Activated naive CD8-positive, alpha-beta T cell treated with anti-CD3 and anti-CD28 coated beads, Interleukin-2, amount 10 ng/mL, durations not matched to agents 7 days and 5 days (primary cell): ENCODE measurements at places on chromosomes 13 and 19.

DNA sequence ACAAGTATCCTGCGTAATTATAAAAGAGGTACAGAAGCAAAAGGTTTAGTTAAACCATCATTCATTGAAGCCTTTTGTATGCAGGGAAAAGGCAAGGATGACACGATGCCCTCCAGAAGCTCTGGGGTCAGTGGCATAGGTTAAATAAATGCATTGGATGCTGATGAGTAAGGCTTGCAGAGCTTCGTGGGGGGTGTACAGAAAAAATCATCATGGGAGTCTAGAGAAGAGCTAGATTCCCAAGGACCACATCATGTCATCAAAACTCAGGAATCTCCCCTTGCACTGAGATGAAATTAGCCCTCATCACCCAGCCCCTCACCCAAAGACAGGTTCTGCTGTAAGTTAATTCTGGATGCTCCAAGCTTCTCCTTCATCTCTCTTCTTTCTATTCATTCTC, 8.3 kb downstream of the FPR1 start:
- DNase-seq: no peak

DNA sequence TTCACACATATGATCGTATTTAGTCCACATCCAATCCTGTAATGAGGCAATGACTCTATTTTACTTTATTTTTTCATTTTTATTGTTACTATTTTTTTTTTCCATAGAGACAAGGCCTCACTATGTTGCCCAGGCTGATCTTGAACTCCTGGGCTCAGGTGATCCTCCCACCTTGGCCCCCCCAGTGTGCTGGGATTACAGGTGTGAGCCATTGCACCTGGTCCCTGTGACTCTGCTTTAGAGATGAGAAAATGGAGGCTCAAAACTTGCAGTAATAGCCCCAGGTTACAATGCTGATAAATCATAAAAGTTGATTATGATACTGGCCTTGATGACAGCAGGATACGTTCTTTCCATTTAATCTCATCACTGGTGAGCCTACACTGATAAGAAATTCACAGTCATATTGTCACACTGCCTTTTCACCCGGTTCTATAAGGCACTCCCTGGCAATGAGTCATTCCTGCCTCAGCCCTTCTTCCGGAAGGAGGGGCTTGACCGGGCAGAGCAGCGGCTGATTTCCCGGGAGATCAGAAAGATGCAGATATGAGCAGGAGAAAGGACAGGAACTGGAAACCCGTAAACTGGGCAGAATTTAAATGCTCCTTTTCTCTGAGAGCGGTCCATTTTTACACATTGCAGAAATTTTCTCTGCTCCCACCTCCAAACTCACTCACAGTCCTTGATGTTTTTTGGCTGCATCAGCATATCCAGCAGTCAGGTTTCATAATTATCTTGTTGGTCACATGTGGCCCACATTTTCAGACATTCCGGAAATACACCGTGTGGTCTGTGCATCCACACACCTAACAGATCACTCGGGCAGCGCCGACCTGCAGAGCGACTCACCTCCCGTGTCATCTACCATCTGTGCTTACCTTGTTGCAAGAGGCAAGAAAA, 616.4 kb downstream of the EFNB2 start:
- no peak for DNase-seq

- DNase-seq: no peak
Measured at GRCh38 chr19:47661161-47661560, 52.1 kb upstream of the EHD2 start.

DNA sequence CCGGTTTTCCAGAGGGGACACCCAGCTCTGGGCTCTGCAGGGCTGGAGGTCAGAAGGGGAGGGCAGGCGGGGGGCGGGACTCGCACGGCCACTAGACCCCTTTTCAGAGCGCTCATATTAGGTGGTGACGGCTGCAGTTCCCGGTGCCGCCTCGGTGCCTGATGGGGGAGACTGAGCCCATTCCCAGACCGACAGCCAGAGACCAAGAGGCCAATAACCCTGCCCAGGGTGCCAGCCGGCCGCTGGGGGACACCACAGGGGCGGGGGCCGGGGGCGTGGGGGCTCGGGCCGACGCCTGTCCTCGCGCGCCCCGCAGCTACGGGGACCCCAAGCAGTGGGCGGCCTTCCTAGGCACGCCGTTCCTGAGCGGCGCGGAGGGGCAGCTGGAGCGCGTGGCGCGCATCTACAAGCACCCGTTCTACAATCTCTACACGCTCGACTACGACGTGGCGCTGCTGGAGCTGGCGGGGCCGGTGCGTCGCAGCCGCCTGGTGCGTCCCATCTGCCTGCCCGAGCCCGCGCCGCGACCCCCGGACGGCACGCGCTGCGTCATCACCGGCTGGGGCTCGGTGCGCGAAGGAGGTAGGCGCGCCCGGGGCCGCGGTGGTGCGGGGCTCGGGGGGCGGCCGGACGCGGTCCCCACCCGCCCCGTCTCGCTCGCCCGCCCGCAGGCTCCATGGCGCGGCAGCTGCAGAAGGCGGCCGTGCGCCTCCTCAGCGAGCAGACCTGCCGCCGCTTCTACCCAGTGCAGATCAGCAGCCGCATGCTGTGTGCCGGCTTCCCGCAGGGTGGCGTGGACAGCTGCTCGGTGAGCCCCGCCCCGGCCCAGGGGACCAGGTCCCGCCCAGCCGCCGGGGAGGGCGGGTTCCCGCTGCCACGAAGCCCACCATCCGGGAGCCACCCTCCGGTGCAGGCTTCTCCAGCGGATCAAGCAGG, 2.4 kb downstream of the TIMM13 start:
- no peak for DNase-seq

DNA sequence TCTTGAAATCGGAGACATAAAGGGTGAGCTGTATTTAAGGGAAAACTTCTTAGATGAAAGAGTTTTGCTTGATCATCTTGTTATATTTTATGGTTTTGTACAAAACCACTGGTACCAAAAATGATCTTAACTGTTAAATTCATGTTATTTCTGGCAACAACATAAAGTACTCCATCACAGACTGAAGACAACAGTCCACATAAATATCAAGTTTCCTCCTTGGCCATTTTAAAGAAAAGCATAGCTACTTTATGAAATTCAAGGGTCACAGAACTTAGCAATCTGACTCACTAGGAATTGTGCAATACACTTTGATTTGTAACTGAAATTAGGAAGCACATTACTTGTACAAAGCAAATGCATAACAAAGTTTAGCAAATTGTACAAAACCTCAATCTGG, 66.3 kb downstream of the TBC1D4 start:
- no peak for DNase-seq

DNA sequence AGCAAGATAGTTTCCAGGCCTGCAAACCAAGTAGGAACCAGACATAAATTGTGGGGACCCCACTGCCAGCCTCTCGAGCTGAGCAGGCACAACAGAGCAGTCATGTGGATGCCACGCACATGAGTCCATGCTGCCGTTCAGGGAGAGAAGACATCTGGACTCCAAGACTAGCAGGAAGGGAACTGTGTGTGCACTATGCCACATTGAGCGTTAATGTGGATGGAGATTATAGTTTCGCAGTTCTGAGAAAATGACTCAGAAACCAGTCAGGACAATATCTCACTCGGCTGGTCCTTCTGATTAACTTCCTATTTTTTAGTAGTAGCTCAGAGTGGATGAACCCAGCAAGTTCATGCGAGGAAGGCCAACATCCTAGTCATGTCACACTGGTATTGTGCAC, 124.9 kb downstream of the CRYL1 start:
- no peak for DNase-seq

DNA sequence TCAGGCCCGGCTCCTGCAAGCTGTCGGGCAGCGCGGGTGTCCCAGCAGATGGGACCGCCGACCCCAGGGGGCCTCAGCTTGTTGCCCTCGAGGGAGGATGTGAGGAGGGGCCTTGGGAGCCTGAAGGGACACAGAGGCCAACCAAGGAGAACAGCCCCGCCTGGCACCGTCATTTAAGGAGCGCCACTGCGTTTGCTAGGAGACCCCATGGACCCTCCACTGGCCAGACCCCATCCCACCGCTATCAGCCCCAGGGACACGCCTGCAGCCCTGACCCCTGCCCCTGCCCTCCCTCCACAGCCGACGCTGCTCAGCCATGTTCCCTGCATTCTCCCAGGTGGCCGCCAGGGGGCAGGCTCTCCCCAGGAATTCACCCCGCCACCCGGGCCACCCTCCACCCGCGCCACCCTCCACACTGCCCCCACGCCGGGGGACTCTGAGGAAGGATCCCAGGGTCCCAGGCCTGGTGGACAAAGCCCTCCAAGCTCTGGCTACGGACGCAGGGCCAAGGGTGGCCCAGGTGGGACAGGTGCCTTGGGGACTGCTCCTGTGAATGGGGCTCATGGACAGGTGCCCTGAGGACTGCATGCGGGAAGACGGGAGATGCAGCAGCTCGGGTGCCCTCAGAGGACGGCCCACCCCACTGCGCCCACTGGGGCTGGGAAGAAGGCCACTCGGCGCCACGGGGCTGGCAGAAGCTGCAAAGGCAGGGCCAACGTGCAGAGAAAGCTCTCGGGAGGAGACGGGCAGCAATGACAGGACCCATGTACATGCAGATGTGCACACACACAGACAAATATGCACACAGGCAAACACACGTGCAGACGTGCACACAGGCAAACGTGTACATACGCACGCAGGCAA, 34.4 kb downstream of the PIP5K1C start:
- peak; percentile 88 for DNase-seq

DNA sequence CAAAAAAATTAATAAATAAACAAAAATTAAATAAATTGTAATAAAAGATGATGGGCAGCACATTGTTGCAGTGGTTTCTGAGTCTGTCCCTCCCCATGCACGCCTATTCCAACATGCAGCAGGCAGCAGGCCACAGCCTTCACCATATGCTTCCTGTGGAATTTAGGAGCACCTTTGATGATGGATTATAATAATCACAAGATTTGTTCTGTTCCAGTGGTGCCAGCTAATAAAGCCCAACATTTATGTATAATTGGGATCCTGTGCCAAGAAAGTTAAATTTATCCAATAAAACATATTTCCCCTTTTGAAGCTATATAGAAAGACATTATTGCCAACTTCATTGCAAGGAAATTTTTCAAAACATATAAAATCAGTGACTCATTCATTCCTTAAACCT, 328.6 kb downstream of the FGF14 start:
- no peak for DNase-seq

DNA sequence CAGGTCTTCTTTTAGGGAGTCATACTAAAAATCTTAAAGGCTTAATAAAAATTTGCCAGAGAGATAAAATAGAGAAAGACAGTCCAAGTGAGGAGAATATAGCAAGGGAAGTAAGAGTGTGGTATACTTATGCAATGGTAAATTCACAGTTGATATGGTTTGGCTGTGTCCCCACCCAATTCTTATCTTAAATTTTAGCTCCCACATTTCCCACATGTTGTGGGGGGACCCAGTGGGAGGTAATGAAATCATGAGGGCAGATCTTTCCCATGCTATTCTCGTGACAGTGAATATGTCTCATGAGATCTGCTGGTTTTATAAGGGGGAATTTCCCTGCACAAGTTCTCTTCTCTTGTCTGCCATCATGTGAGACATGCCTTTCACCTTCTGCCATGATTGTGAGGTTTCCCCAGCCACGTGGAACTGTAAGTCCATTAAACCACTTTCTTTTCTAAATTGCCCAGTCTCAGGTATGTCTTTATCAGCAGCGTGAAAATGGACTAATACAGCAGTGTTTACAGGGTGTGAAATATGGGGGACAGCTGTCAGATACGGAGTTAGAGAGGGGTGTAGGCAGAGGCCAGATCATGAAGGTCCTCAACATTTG, 115.4 kb downstream of the UGGT2 start:
- no peak for DNase-seq

DNA sequence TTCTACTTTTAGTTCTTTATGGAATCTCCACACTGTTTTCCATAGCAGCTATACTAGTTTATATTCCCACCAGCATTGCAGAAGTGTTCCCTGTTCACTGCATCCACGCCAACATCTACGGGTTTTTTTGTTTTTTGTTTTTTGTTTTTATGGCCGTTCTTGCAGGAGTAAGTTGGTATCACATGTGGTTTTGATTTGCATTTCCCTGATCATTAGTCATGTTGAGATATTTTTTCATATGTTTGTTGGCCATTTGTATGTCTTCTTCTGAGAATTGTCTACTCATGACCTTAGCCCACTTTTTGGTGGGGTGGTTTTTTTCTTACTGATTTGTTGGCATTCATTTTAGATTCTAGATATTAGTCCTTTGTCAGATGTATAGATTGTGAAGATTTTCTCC, 89.7 kb downstream of the FRY start:
- DNase-seq: no peak
